ENCODE measurements at places on chromosomes 7 and 10.

DNA sequence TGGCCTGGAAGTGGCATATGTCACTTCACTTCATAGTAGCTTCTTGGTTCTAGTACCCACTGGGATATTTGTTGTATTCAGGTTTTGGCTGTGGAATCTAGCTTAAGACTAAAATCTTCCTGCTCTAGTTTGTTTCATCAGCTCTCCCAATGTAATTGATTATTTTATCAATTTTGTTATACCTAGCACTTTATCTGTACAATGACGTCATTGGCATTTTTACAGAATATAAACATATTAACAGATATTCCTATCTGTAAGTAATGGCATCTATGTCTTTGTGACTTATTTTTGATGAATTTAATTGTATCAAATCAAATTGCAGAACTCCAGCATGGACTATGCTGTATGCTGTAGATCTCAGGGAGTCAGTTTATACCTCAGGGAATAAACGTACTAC lies 19.7 kb downstream of the KIAA1217 start:
- H3K4me3 ChIP-seq = no peak overlapping the region
- H3K36me3 ChIP-seq = peaks cover 68% of the 10 kb centered on the region
- H3K27ac ChIP-seq = no peak overlapping the region
- DNase-seq = no peak

DNA sequence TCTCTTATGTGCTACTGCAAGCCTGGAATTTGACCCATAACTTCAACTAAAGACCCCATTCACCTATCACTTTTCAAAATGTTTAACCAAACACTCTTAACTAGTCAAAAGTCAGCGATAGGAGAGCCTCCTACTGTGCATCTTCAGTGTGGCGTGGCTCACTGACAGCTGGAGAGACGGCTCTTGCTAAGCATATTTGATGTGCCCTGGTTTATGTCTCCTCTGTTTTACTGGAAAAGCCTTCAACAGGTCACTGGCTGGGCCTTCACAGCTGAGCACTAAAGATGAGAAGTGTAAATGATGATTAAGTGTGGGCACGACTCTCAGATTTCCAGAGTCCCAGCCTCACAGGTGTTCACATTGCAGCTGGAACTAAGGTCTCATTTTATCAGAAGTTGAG lies 472.1 kb downstream of the SEMA3D start:
- no peaks in the 10 kb centered on the region for H3K36me3 ChIP-seq
- no peaks in the 10 kb centered on the region for H3K27me3 ChIP-seq
- no peak overlapping the region for H3K27ac ChIP-seq
- DNase-seq = no peak
- peaks cover 6% of the 10 kb centered on the region for H3K4me1 ChIP-seq
- no peak overlapping the region for H3K4me3 ChIP-seq

DNA sequence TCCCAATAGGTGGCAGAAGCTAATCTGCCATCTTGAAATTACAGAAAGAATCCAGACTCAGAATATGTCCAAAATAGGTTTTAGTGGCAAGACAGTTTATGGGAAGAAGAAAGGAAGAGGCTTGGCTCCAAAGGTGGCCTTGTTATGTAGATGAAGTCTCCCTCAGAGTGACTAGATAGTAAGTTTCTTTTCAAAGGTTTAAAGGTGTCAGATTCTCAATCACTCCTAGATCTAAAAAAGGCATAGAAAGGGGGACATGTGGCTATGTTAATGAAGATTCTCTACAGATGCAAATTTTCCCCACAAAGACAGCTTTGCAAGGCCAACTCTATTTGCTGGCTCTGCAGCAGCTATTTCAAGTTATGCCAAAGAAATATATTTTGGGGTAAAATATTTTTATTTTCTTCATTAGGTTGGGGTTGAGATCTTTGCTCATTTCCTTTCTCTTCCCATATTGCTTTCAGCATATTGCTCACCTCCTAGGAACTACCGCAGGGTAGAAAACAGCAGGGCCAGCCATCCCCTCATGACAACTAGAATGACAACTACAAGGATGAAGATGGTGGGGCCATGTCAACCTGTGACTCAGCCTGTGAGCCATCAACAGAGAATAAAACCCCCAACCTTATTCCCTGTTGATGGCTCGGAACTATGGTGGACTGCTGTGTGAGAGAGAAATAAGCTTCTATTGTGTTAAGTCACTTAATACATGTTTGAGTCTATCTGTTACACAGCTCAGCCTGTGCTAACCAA lies 274.0 kb upstream of the GALNT17 start:
- DNase-seq = no peak
- H3K27ac ChIP-seq = no peak overlapping the region
- no peak overlapping the region for H3K4me3 ChIP-seq

GRCh38 chr7:35259523-35259908 lies 5.6 kb upstream of the TBX20 start:
- no peak for DNase-seq
- no peak overlapping the region for H3K27ac ChIP-seq
- H3K36me3 ChIP-seq = no peaks in the 10 kb centered on the region

DNA sequence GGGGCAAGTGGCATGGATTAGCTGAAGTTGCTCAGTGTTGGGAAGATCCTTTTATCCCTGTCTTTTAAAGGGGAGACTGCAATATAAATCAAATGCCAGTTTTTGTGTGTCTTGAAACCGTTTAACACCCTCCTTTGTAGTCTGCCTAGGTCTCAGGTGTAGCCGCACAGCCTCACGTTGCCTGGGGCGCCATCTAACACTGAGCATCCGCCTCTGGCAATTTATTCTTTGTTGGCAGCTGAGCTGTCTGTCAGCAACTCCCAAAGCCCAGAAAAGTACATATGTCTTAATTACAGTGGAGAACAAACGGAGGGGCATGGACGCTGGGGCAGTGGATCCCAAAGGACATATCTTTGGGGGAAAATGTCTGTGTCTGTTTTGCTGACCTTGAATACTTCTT lies 254.7 kb downstream of the STK31 start:
- DNase-seq = no peak
- H3K4me1 ChIP-seq = peaks cover 20% of the 10 kb centered on the region
- no peaks in the 10 kb centered on the region for H3K36me3 ChIP-seq
- no peak overlapping the region for H3K27ac ChIP-seq
- no peak overlapping the region for H3K4me3 ChIP-seq

DNA sequence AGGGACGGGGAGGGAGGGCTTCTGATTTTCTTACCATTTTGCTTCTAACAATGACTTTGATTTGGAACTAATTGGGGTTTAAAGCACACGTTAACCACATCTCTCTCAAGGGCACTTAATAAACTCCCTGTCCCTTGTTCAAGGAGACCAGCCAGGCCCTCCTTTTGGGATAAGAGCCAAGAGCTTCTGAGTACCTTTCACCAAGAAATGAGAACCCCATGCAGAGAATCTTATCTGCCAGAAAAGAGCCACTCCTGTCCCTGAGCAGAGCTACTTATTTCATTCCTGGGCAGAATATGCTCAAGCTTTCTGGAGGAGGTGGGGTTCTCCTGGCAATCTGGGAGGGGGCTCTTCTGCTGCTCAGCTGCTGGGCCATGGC lies 574.6 kb downstream of the GALNT17 start:
- H3K27ac ChIP-seq = no peak overlapping the region
- no peaks in the 10 kb centered on the region for H3K36me3 ChIP-seq
- DNase-seq = no peak
- H3K4me3 ChIP-seq = no peak overlapping the region
- H3K27me3 ChIP-seq = no peaks in the 10 kb centered on the region

DNA sequence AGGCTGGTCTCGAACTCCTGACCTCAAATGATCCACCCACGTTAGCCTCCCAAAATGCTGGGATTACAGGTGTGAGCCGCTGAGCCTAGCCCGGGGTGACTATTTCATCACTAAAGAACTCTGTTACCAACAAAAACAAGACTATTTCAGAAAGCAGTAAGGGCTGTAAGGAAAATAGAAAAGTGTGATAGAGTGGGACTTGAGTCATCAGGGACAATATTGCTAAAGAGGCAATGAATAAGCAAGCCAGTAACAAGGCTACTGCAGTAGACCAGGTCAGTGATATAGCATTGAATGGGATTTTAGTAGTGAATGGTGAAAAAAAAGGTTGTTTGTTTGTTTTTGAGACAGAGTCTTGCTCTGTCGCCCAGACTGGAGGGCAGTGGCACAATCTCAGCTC lies 51.7 kb downstream of the SVOPL start:
- no peak overlapping the region for H3K27ac ChIP-seq
- no peak overlapping the region for H3K4me3 ChIP-seq
- H3K36me3 ChIP-seq = no peaks in the 10 kb centered on the region
- no peak for DNase-seq

DNA sequence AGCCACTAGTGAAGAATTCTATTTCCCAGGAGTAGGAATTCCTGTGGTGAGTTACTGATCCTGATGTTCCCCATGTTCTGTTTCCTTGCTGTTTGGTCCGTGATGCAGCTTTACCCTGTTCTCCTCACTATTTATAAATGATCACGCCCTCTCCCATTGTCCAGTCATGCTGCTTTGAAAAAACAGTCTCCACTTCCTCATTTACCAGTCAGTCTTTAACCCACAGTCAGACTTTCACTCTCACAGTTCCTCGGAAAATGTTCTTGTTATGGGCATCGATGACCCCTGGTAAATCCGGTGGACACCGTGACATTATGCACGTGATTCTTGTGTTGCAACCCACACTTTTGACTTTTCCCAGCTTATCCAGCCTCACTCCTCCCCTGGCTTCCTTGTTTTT lies 14.4 kb downstream of the SCIN start:
- no peak for DNase-seq
- H3K4me1 ChIP-seq = no peaks in the 10 kb centered on the region
- H3K4me3 ChIP-seq = no peak overlapping the region
- H3K36me3 ChIP-seq = no peaks in the 10 kb centered on the region
- H3K27ac ChIP-seq = no peak overlapping the region

GRCh38 chr7:100483090-100483721 lies 521 bp upstream of the NYAP1 start:
- peak; percentile 59 for DNase-seq
- no peaks in the 10 kb centered on the region for H3K36me3 ChIP-seq
- H3K4me3 ChIP-seq = peak overlapping the region; percentile 53
- peaks cover 4% of the 10 kb centered on the region for H3K27me3 ChIP-seq

- no peak overlapping the region for H3K4me3 ChIP-seq
- no peaks in the 10 kb centered on the region for H3K36me3 ChIP-seq
- H3K27me3 ChIP-seq = no peaks in the 10 kb centered on the region
These were observed 796.8 kb downstream of the KCNMA1 start for GRCh38 chr10:76840802-76841201.

GRCh38 chr7:47150497-47151260 lies 431.2 kb downstream of the TNS3 start:
- H3K4me1 ChIP-seq = peaks cover 15% of the 10 kb centered on the region
- no peaks in the 10 kb centered on the region for H3K27me3 ChIP-seq
- no peak for DNase-seq
- no peaks in the 10 kb centered on the region for H3K36me3 ChIP-seq
- H3K4me3 ChIP-seq = no peak overlapping the region

GRCh38 chr10:129868449-129869035 lies 95.5 kb downstream of the EBF3 start:
- no peak for DNase-seq
- H3K36me3 ChIP-seq = no peaks in the 10 kb centered on the region
- no peak overlapping the region for H3K27ac ChIP-seq
- H3K27me3 ChIP-seq = no peaks in the 10 kb centered on the region

DNA sequence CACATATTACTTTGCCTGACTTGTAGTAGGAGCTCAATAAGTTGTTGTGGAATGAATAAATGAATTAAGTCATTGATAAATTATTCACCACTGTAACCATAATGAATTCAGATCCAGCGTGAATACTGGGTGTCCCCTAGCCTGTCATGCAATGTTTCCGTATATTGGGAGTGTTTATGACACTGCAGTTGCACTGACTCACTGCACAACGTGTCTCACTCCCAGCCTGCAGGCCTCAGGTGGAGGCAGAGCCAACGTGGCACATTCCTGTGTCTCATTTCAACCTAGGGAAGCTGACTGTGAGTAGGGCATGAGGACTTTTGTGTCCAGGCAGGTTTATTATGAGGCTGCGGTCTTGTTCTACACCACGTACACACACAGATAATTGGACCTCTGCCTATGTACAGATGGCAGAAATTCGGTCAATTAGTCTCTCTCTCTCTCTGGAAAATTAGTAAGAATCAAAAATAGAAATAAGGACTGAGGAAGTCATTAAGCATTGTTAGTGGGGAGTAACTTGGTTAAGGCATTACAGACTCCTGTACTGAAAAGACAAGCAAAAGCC lies 299.1 kb upstream of the IGFBP3 start:
- H3K27ac ChIP-seq = no peak overlapping the region
- H3K4me1 ChIP-seq = no peaks in the 10 kb centered on the region
- H3K4me3 ChIP-seq = no peak overlapping the region
- no peaks in the 10 kb centered on the region for H3K27me3 ChIP-seq
- no peaks in the 10 kb centered on the region for H3K36me3 ChIP-seq

Data from SJCRH30 (cell line).